Renal cortex interstitium (tissue), 15 donors: ENCODE measurements at places on chromosomes 2 and 18. TPM values are rescaled to one million over a fixed set of nuclear protein-coding genes. Genes with fewer than 3 reads are reported as not detected.

GALNT14 gene
- 40.9 TPM for polyA plus RNA-seq

ADD2 gene
- 8.3 TPM for polyA plus RNA-seq

DES gene
- 7.0 TPM for polyA plus RNA-seq

CMPK2 gene
- polyA plus RNA-seq: 3.5 TPM

FEV gene
- polyA plus RNA-seq: 0.14 TPM

HOXD4 gene
- polyA plus RNA-seq: 56.1 TPM
